ENCODE measurements at places on chromosomes 2 and 18.

GRCh38 chr2:159913900-159914299, 115.9 kb upstream of the CD302 start:
- no peak for DNase-seq

DNA sequence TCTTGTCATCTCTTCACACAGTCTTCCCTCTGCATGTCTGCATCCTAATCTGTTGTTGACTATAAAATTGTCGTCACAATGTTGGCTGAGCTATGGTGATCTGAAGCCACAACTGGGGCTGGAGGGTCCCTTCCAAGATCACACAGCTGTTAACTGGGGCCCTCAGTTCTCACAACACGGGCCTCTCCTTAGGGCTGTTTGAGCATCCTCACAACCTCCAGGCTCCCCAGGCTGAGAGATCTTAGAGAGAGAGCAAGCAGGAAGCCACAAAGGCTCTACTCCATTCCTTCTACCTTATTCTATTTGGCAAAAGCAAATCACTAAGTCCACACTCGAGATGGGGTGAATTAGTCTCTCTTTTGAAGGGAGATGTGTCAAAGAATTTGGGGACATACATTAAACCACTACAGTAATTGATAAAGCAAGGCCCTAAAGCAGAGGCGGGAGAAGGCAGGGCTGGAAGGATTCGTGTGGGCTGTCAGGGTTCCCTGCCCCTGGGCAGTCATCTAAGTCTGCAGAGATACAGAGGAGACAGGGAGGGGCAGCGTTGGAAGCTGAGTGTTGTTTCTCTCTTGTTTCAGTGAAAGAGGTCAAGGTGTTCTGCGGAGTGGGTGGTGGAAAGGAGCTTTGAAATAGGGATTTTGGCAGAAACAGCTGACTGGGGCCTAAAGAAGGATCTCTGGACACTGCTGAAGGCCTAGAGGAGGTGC, 15.9 kb downstream of the MYO7B start:
- no peak for DNase-seq

DNA sequence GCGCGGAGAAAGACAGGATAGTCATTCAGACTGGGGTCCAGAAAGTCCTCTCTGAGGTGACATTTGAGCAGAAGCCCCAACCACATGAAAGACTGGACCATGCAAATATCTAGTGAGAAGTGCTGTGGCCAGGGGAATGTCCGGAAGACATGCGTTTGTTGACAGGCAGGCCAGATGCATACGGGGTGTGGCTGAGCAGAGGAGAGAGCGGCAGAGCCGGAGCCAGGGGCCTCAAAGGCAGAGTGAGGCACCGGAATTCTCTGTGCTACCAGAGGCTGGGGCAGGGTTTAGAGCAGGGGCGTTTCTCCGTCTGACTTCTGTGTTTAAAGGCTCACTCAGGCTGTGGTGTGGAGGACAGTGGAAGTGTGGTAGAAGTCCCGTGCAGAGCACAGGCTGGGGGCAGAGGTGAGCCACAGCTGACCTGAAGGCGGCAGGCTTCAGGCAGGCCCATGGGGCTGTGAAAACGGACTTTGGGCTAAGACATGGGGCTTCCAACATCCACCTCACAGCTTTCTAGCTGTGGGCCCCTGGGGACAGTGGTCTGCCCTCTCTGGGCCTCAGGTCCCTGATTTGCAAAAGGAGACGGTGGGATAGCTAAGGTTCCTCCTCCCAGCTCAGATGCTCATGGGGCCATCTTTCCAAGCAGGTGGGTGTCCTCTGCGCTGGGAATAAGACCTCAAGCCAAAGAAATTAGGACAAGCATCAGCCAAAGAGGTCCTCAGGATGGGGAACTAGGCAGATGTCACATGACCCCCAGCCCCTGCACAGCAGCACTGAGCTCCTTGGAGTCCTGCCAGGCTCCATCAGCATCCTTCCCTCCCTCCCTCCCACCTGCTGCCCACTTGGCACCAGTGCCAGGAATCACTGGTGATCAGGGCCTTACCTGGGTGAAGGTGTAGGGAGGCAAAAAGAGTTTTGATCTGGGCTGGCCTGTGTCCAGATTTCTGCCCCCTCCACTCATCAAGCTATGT, 11.2 kb downstream of the RUFY4 start:
- no peak for DNase-seq

GRCh38 chr2:190767821-190768220, 112.8 kb upstream of the GLS start:
- DNase-seq: no peak

- DNase-seq: no peak
Observed at GRCh38 chr18:25247725-25248124, 104.2 kb downstream of the ZNF521 start.

- DNase-seq: no peak
Observed at GRCh38 chr2:173221937-173222594, 132.6 kb upstream of the CDCA7 start.

All from stimulated activated CD4-positive, alpha-beta T cell treated with anti-CD3 and anti-CD28 coated beads, Interleukin-1b, Interleukin-23, amount 100 ng/mL, for 1 hour (primary cell).